ENCODE measurements at places on chromosomes 13 and 19. TPM values are rescaled to one million over a fixed set of nuclear protein-coding genes. Genes with fewer than 3 reads are reported as not detected.

Gene ADPRHL1
- polyA plus RNA-seq: 3.8 TPM

Gene CACNG7
- not detected for polyA plus RNA-seq

Gene ZNF135
- 3.4 TPM for polyA plus RNA-seq

Gene ZNF446
- 7.8 TPM for polyA plus RNA-seq

Gene CYP4F12
- 1.2 TPM for polyA plus RNA-seq

Gene LIM2
- polyA plus RNA-seq: not detected

Gene PINLYP
- 22.4 TPM for polyA plus RNA-seq

Gene RAB8A
- 20.8 TPM for polyA plus RNA-seq

All from adipose tissue (tissue), 3 donors.